ENCODE measurements at places on chromosomes 6 and 20.

DNA sequence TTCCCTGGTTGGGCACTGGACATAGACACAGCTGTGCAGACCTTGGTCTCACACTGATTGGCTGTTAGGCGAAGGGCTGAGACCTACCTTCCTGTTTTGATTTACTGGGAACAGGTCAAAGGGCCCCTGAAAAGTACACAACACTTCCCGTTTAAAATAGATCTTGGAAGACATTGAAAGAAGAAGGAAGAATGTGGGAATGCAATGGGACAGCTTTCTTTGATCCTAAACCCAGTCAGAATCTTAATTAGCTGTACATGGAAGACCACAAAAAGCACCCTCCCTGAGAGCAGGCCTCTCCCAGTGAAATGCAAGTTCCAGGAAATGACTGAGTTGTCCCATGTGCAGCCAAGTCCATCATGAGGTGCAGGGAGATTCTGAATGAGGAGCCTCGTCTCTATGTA is 83.6 kb upstream of the EXOC2 start:
- no peak for DNase-seq

DNA sequence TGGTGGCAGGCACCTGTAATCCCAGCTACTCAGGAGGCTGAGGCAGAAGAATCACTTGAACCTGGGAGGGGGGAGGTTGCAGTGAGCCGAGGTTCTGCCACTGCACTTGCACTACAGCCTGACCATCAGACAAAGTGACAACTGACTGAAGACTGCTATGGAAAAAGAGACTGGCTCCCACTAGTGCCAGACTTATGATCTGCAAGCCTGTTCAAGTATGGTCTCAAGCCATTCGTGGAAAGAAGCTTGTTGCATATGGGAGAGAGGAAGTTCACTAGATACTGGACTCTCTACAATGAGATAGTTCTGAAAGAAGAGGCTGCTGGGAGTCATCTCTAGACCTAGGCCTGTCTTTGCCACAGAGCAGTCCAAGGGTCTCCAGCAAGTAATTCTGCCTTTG is 26.7 kb downstream of the MDN1 start:
- DNase-seq: no peak

DNA sequence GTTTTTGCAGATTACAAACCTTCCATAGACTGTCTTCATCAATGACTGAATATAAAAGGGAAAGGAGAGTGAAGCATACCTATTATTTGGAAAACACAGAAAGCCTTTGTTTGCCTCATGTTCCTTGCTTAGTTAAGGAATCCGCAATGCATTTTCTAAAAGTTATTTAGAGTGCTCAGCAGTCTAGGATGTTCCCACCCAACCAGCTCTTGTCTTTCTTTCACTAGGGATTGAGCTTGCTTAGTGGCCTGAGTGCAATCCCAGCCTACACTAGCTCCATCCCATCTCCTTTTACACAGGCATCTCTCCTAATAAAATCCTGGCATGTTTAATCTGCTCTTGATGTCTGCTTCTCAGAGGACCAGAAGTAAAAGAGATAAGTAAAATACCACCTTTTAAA is 850.5 kb upstream of the GJE1 start:
- DNase-seq: no peak

DNA sequence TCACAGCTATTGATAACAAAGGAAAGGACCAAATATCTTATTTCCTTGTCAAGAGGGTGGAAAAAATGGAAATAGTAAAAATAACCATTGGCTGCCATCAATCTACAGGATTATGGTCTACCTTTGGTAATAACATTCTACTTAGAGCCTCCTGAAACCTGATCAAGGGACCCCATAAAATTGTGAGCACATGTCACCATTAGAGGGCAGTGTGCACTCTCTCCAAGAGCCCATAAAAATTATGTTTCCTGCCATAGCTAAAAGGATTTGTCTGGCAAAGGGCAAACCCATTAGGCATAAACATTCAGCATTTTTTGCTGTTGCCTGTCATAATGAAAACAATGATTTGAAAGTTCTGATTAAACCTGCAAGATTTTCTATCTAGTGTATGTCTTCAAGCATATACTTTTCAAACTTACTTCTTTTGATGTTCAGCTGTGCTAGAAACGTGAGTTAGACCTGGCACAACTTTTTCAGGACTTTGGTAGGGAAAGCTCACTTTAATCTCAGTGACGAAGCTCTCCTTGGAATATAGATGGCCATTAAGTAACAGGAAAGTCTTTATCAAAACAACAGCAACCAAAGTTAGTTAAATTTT is 120.7 kb upstream of the ZFP64 start:
- peak; percentile 12 for DNase-seq

GRCh38 chr6:47034926-47035325 is 7.2 kb downstream of the ADGRF1 start:
- DNase-seq: no peak

DNA sequence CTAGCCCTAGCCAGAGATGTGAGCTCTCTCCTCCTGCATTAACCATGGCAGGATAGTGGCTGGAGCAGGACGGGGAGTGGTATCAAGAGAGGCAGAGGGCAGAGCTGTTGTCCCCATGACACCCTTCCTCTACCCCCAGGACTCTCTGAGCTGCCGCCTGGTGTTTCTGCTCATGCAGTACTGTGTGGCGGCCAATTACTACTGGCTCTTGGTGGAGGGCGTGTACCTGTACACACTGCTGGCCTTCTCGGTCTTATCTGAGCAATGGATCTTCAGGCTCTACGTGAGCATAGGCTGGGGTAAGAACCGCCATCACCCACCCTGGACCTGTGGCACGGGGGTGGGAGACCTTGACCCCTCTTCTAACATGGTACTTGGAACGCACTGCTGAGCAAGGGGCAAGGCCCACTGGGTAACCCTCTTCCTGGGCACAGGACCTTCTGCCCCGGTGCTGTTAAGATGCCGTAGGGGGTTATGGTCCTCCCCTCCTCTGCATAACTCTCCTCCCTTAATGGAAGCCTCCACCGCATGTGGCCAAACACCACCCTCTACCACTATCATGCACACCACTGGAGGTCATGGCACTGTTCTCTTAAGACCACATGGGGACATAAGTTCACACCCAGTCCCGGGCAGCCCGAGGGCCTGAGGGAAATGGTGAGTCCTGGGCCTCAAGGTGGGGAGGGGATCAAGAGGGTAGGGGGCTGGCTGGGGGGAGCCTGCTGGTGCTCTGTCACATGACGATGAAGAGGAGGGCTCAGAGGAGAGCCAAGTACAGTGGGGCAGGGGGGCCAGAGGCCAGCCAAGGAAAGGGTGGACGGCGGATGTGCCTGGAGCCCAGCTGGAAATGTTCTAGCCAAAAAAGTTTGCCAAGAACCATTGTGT is 25.1 kb downstream of the GLP1R start:
- no peak for DNase-seq

Data from stimulated activated CD8-positive, alpha-beta memory T cell treated with anti-CD3 and anti-CD28 coated beads, Interleukin-4, amount 100 ng/mL, for 24 hours (primary cell).